SW 1271 (cell line): ENCODE measurements at places on chromosomes 13 and 19.

GRCh38 chr13:19713186-19713965 lies 69.4 kb downstream of the PSPC1 start:
- DNase-seq: no peak

DNA sequence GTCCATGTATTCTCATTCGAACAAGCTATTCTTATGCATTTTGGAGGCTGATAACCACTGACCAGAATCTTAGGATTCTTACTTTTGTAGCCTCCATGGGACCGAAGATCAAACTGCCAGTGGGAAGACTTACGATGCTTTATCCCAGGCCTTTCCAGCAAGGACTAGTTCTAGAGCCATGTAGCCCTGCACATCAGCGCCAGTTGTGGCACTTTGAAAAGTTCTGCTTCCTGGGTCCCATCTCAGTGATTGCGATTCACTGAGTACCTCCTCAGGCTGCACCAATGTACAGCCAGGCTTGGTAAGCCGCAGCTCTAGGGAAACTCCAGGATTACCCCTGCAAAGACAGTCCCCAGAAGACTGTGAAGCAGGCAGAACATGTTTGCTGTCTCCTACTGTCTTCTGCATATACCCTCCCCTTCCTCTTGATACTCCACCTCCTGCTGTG lies 18.9 kb upstream of the ENOX1 start:
- no peak for DNase-seq

GRCh38 chr19:50794074-50794875 lies 4.1 kb downstream of the ACP4 start:
- peak; percentile 29 for DNase-seq

DNA sequence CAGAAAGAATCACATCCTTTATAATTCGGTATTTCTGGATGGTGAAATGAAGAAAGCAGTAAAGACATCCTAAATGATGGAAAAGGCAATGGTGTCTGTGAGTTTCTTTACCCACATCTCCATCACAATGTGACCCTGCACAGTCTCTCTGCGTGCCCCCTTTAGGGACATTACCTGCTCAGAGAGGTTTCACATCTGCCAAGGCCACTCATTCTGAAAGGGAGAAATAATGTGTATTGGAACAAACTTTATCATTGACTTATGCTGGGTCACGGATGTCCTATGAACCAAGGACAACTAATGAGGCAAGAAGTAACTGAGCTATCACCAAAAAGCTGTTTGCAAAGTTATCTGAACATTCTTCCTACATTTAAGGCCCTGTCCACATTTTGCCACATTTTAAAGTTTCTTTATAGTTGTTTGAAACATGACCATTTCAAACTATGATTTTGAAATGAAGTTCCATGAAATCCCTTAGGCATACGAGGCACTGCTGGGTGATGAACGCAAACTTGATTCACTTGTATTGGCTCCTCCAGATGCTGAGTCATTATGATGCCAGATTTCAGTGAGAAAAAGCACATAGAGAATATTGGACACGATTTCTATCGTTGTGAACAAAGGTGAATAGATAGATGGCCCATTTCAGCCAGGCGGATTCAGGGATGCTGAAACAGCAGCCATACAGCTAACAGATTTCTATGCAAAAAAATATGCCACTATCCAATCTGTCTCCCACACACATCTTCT lies 63.5 kb upstream of the HMGB1 start:
- no peak for DNase-seq

GRCh38 chr13:114212158-114212495 lies 22.6 kb upstream of the CDC16 start:
- DNase-seq: no peak

DNA sequence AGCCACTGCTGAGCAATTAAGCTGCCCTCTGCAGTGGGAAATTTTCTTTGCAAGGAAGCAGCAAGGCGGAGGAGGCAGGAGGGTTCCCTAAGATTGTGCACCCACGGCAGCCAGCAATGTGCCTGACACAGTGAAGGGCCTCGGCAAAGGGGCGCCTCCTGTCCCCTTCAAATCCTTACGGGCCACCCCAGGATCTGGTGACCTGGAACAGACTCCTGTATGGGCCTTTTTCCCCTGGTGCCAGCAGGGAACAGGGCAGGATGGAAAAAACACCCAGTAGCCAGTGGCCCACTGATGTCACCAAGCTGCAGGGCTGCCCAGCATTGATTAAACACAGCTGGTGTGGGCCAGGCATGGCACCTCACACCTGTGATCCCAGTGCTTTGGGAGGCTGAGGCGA lies 86.7 kb downstream of the GNG7 start:
- no peak for DNase-seq

DNA sequence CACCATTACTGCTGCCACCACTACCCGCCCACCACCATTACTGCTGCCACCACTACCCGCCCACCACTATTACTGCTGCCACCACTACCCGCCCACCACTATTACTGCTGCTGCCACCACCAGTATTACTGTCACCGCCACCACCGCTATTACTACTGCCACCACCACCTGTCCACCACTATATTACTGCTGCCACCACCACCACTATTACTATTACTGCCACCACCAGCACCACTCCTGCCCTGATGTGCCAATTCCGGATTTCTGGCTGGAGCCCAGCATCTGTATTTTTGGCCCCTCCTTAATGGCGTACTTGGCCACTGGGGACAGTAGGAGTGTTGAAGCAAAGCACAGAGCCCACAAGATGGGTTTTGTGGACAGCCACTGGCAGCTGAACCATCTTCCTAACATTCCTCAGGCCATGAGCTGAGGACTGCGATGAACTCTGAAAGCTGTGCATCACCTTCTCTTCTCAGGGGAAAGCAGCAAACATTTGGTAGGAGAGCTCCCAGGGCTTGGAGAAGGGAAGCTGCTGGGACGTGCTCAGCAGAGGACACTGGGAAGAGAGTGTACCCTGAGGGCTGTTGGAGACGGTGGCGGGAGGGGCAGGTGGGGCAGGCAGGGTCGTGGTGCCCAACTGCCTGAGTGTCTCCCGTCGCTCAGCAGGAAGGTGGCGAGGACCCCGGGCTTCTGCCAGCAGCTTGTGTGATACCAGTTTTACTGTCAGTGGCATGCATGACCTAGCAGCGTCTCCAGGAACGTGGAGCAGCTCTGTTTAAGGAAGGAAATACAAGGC lies 23.0 kb downstream of the CUL4A start:
- DNase-seq: no peak

- no peak for DNase-seq
Measured at GRCh38 chr19:30521937-30522336, 149.8 kb downstream of the ZNF536 start.

DNA sequence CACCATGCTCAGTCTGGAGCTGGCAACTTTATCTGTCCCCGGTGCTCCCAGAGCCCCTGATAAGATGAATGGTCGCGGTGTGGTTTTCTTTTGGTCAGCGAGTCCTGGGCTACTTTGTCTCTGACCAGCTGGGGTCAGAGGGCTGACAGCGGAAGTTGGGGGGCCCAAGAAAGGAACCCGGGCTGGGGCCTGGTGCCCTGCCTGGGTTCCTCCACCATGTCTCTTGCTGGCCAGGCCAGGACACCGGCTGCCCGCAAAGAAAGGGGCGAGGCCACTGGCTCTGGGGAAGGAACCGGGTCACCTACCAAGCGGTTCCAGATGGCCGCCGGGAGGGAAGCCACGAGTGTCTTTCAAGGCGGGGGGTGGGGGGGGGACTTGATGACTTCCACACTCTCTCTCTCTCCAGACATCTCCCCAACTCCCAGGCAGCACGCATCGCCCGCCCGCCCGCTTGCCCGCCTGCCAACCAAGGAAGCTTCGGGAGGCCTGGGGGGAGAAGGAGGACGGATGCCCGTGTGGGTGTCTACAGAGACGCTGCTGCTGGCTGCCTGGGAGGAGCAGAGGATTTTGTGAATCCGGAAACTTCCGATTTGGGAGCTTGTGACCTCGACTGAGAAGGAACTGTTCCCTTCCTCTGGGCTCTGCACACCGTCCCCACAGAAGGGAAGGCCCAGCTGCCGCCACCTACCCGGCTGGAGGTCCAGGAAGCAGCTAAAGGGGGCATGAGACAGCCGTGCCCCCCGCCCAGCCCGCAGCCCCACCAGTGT lies 1.1 kb downstream of the PIP5K1C start:
- no peak for DNase-seq

GRCh38 chr19:33715462-33715861 lies 81.2 kb upstream of the KCTD15 start:
- DNase-seq: no peak

- DNase-seq: no peak
Measured at GRCh38 chr19:2394442-2395292, 32.7 kb downstream of the TIMM13 start.

- peak; percentile 92 for DNase-seq
Measured at GRCh38 chr19:10334588-10335351, 1.4 kb upstream of the RAVER1 start.

GRCh38 chr13:42762251-42762650 lies 19.1 kb upstream of the FAM216B start:
- no peak for DNase-seq

DNA sequence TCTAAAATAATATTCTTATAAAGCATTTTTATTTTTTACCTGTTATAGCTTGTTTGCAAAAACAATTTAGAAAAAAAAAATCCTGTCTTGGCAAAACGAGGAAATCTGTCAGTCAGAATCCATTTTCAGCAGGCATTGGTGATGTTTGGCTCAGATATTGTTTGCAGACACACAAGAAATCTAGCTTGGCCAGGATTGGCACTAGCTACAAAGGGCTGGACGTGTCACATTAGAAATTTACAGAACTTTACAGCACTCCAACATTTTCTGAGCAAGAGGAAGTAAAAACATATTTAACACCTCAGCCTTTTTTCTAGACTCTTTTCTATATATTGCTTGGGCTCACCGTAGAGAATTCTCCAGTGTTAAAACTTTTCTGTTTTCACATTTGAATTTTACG lies 9.9 kb downstream of the ZNF91 start:
- no peak for DNase-seq

GRCh38 chr19:3359919-3360420 lies 6.4 kb upstream of the NFIC start:
- DNase-seq: no peak

- DNase-seq: no peak
Measured at GRCh38 chr13:21075379-21076249, 14.2 kb upstream of the LATS2 start.

- no peak for DNase-seq
Measured at GRCh38 chr19:33186431-33187182, 7.5 kb upstream of the LRP3 start.

DNA sequence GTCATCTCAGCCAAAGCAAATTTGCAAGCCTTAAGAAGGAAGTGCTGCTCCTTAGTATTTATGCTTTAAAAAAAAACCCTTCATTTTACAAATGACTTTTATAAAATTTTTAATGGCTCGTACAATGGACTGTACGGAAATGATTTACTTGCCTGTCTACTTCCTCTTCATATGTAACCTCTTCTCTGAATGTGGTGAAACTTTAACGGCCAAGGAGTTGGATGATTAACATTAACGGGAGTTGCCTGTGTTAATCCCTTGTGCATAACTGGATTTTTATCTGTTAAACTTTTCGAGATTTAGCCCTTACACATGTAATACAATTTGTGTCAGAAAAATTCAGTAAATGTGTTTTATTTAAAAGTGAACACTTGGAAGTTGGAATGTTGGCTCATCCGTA lies 429.4 kb downstream of the TBC1D4 start:
- DNase-seq: no peak

- DNase-seq: no peak
Measured at GRCh38 chr19:55115446-55116065, 1.9 kb downstream of the PPP1R12C start.

GRCh38 chr19:58555920-58556621 lies 1.2 kb upstream of the CHMP2A start:
- no peak for DNase-seq

DNA sequence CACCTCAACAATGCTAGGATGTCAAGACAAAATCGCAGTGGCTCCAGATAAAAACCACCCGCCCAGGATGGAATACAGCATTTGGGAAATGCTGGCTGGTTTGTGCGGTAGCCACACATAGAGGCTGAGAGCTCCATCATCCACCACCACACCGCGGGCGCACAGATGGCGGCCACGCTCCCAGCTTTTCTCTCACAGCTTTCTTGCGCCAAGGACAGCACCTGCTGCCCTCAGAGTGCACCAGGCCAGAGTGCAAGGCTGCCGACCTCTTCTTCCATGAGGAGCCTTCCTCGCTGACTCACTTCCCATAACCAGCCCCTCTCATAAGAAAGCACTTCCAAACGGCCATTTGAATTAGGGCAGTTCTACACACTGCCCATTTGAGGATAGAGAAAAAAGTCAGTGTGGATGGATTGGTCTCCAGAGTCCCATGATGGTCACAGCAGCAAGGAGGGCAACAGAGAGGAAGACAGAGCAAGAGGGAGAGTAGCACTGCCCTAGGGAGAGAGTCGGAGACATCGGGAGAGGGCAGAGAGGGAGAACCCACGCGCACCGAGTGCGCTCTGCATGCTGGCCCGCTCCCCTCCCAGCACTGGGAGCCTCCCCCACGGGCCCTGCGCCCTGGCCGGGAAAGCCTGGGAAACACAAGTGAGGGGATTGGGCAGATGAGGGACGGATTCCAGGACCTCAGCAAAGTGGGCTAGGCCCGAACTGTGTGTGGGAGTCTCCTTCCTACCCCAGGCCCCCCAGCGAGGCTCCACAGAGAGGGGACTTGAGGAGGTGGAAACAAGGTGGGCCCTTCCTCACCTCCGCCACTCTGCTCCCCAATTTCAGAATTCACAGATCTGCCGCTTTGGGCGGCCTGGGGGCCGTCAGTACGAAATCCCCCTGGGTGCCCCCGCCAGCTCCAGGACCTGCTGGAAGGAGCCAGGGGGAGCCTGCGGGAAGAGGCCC lies 156.9 kb downstream of the USP12 start:
- DNase-seq: no peak

DNA sequence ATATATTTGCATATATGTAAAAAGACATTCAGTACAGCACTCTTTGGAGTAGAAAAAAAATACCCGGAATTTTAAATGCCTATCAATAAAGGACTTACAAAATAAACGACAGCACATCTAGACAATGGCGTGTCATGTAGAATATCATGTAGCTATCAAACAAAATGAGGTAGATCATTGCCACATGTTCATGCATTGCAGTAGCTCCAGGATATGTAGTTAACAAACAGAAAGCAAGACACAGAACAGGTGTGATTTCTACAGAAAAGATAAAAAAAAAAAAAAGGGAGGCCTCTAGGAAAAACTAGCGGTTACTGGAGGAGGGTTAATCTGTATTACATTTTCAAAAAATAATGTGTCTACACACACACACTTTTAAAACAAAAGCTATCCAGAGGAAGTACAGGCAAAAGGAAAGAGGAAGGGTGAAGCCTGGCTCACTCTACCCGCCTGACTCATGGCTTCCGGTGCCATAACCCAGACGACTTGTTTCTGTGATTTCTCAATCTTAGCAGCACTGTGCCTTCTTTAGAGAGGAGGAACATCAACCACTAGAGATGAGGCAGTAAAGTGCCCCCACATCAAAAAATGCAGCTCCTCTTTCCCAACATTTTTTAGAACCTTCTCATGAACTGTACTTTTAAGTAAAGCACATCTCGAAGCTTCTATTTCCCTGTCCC lies 6.9 kb downstream of the KCTD12 start:
- no peak for DNase-seq
